ENCODE measurements at places on chromosomes 1 and 21.

GRCh38 chr1:54547601-54548388, at the start of gene ACOT11:
TSS of gene ACOT11 (plus strand) at chr1:54548228. CDS start at chr1:54548310, 82 bp downstream.
- DNase-seq = peak; percentile 77

DNA sequence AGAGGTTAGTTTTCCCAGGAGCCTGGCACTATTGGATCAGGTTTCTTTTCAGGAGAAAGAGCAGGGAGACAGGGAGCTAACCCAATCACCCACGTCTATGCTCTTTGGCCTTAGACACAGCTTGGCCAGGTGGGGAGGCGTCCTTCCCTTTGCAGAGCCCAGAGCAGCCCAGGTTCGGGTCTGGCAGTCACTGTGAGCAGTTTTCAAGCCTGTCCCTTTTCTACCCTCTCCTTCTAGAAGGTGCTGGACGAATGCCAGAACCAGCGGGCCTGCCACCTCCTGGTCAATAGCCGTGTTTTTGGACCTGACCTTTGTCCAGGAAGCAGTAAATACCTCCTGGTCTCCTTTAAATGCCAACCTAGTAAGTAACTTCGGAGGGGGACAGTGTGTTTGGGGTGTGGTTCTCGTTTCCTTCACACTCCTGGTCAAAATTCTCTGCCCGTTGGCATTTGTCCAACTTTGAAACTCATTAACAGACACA, 44.9 kb downstream of the EVA1C start:
- peak; percentile 8 for DNase-seq

GRCh38 chr1:44780583-44781121, 5.3 kb downstream of the RPS8 start:
- no peak for DNase-seq

- DNase-seq = no peak
Measured at GRCh38 chr1:10891091-10891490, 94.6 kb upstream of the CASZ1 start.

DNA sequence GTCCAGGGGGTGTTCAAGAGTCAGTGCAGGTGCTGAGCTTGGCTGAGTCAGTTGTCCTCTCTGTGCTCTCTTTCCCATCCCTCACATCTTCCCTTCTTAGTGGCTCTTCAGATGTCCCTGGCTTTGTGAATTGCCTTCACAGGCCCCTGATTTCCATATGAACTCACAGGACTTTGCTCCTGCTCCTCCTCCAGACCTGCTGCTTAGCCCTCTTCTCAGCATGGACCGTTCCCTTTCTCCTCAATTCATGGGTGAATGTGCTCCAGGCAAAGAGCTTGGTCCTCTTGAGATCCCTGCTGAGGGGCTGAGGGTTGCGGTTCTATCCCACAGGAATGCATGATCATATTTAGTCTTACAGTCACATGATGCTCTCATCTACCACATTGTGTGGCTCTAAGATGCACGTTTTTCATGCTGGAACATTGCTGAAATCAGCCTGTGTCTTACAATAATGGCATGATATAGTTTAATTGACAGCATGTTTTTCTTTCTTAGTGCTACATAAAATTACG, 30.5 kb downstream of the CACNA1E start:
- DNase-seq = no peak

- no peak for DNase-seq
Measured at GRCh38 chr1:97610748-97611147, 310.1 kb downstream of the DPYD start.

GRCh38 chr1:40748841-40749718, 34.5 kb upstream of the KCNQ4 start:
- DNase-seq = no peak

- no peak for DNase-seq
Measured at GRCh38 chr1:230069796-230070195, 2.8 kb downstream of the GALNT2 start.

DNA sequence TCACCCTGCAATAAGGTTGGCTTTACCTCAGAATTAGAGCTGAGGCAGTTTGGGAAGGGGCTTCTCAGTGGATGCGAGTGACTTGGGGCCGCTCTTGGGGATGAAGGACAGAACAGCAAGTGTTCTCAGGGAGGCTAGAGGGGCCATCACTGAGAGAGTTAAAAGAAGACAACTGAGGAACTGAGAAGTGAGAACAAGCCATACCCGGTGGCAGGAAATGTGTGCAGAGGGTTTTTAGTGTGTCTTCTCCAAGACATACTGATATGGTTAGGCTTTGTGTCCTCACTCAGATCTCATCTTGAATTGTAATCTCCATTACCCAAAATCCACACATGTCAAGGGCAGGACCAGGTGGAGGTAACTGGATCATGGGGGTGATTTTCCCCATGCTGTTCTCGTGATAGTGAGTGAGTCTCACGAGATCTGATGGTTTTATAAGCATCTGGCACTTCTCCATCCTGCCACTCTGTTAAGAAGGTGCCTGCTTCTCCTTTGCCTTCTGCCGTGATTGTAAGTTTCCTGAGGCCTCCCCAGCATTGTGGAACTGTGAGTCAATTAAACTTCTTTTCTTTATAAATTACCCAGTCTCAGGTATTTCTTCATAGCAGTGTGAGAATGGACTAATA, 75.8 kb downstream of the PCBP3 start:
- no peak for DNase-seq

GRCh38 chr1:36829066-36829465, 205.2 kb downstream of the GRIK3 start:
- DNase-seq = no peak

- DNase-seq = no peak
Measured at GRCh38 chr1:248822148-248823032, 3.3 kb downstream of the SH3BP5L start.

- no peak for DNase-seq
Measured at GRCh38 chr1:85656948-85657347, 51.3 kb downstream of the ZNHIT6 start.

- no peak for DNase-seq
Measured at GRCh38 chr1:177858332-177858821, 111.5 kb downstream of the SEC16B start.

DNA sequence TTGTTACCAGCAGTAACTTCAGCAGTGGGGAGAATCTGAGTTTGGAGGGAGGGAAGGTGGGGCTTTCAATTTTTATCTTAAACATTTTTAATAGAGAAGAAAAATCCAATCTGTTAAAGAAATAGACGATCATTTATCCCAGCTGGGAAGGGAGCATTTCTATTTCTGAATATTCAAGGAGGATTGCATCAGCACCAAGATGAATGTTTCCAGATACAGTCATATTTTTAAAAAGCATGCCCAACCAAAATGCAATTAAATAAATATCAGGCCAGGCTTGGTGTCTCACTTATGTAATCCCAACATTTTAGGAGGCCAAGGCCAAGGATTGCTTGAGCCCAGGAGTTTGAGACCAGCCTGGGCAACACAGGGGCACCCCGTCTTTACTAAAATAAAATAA, 1.7 kb upstream of the ATP1A4 start:
- DNase-seq = no peak

GRCh38 chr1:41882068-41882477, 36.6 kb downstream of the HIVEP3 start:
- no peak for DNase-seq

DNA sequence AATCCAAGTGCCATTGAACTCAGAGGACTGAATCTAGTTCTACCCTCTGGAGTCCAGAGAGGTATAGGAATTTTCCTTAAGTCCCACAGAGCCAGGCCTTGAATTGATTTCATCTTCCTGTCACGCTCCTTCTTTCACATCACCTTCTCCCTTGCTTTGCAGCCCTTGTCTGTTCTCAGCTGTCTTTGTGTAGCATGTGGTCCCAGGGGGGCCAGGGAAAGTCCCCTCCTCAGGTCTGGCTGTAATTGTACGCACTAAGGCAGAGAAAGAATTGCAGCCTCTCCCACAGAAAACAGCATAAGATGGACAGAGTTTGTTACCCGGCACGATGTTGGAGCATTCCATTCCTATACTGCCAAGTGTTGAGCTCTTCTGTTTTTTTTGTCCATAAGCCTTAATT, 153.6 kb downstream of the FAM78B start:
- DNase-seq = no peak

- DNase-seq = no peak
Measured at GRCh38 chr1:40926441-40926840, 53.1 kb upstream of the CTPS1 start.

GRCh38 chr1:1033731-1034438, 14.0 kb downstream of the AGRN start:
- DNase-seq = no peak

GRCh38 chr1:54273795-54274163, 73.8 kb downstream of the MRPL37 start:
- no peak for DNase-seq

GRCh38 chr1:199279067-199279466, 640.2 kb downstream of the PTPRC start:
- DNase-seq = no peak

- DNase-seq = no peak
Measured at GRCh38 chr21:45404730-45405270, at the start of gene COL18A1. TSS of gene COL18A1 (plus strand) at chr21:45405165. CDS start at chr21:45405231, 66 bp downstream.

GRCh38 chr1:234123867-234124266, 219.4 kb downstream of the SLC35F3 start:
- no peak for DNase-seq

DNA sequence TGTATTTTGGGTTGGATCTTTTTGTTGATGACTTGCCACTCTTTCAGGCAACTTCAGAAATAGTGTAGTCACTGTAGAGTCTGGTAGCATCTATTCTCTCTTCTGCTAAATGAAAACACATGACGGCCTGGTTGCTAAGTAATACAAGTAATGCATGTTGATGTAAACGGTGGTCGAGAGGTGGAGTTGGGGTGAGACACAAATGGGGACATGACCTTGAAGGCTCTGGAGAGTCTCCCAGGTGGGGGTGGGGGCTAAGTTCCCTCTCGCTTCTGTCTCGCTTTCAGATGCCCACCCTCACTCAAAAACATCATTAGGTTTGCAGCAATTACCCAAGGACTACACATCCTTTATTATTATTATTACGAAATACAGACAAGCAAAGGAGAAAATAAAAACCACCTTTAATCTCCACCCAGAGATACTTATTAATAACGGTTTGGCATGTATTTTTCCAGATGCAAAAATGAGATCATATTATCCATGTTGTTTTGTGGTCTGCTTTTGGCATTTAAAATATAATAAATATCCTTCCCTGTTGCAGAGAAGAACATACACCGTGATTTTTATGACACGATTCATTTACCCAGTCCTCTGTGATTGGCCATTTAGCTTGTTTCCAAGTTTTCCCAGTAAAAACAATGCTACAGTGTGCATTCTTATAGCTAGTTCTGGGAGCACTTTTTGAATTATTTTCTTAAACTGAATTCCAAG, 138.1 kb downstream of the MIS18A start:
- DNase-seq = no peak

DNA sequence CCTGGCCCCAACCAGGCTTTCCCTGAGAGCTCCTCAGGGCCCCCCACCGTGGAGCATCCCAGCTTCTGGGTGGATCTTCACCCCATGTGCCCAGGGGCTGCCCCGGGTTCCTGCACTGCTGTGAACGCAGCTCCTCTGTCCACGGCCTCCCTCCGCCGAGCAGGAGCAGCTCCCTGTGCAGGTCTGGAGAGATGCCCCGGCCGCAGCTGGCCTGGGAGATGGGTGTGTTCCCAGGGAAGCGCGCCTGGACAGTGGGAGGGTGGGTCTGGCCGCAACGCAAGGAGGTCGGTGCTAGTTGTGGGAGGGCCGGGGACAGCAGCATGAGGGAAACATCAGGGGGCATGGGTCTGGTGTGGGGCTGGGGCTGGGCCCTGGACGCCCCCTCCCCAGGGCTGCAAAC, 71.3 kb downstream of the MORN1 start:
- DNase-seq = no peak

Measured in C1 segment of cervical spinal cord (tissue), 14 donors.